Activated naive CD4-positive, alpha-beta T cell treated with anti-CD3 and anti-CD28 coated beads, Interleukin-2, amount 50 U/mL, for 72 hours (primary cell): ENCODE measurements at places on chromosomes 3 and 15. TPM values are rescaled to one million over a fixed set of nuclear protein-coding genes. Genes with fewer than 3 reads are reported as not detected.

DNA sequence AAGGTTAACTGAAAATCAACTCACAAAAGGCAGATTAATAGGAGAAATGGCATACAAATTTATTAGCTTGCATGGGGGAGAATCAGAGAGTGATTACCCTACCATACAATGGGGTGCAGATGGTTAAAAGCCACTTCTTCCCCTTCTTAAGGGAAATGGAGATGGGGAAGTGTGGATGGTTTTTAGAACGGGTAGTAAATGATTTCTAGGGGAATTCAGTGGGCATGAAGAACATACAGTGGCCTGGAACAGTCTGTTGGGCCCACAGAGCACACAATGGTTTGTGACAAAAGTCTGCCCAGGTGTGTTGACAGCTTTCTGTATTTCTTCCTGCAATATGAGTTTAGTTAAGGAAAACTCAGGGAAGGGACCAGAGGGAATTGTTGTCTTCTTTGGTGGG, 61.0 kb downstream of the C3orf80 start:
- DNase-seq, result no peak

DNA sequence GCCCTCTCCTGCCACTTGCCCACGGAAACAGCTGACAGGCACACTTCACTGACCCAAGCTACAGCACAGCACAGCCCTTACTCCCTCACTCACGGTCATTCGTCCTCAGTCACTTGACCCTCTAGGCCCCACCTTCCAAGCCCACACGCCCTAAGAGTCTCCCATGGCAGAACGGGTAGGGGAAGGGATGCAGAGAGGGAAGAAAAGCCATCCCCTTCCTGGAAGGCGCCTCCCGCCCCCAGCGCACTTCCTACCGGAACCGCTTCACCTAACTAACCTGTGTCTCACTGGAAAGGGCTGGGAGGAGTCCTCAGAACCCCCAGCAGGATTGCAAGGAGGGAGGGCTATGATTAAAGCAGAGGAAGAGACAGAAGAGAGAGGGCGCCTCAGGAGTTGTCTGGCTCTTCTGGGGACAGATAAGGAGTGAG, 22.9 kb downstream of the EPHB3 start:
- no peak for DNase-seq

GRCh38 chr3:87053553-87053952, 62.6 kb upstream of the VGLL3 start:
- no peak for DNase-seq

DNA sequence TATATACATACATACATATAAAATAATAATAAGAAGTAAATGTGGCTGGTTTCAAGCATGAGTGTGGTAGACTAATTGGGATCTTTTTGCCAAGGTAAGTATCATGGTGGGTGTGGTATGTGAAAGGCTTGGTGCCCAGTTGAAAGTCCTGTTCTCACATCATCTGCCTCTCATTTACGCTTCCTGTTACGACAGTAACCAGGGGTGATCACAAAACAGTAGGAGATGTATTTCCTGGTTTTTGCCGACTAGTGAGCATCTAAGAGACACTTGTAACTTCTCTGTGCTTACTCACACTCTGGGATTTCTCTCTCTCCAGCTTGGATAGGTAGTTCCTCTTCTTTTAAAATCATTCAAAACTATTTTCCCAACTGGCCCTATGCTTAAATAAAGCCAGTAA, 1028.3 kb upstream of the NR2F2 start:
- no peak for DNase-seq

GRCh38 chr3:124117486-124117885, 125.6 kb upstream of the ROPN1 start:
- DNase-seq, result no peak

DNA sequence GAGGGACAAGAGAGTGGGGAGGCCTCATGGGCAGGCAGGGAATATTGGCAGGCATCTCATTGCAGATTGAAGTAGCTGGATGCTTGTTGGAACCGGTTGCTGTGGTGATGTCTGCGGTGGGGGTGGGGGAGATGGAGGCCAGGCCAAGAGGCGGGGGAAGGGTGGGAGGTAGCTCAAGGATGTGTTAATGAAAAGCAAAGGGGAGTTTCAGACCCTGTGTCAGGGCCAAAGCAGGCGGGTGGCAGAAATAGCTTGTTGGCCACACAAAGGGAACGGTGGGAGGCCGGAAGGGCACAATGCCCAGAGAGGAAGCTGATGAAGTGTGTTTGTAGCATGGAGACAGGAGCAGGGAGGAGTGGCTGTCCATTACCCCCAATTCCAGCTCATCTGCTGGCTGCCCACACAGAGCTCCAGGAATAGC, 28.0 kb downstream of the CCDC33 start:
- no peak for DNase-seq

Gene SLMAP
- total RNA-seq, result 44.8 TPM

DNA sequence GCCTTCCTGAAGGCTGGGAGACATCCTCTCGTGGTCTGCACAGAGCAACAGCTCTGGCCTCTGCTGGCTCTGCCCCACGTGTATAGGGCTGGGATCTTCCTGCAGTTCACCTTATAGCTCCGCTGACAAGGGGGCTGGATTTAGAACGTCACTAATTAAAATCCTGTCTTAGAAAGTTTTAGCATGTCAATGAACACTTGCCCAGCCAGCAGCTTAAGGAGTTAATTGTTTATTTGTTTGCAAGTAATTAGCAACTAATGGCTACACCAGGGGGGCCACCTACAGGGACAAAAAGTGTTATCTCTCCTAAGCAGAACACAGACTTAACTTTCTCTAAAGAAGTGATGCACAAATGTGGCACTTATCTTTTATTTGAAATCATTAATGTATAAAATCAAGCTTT, at the start of gene HESX1:
TSS of gene HESX1 (minus strand) at position 84 of the 403 bp plus-strand sequence. CDS start at position 24, 60 bp downstream.
- no peak for DNase-seq

DNA sequence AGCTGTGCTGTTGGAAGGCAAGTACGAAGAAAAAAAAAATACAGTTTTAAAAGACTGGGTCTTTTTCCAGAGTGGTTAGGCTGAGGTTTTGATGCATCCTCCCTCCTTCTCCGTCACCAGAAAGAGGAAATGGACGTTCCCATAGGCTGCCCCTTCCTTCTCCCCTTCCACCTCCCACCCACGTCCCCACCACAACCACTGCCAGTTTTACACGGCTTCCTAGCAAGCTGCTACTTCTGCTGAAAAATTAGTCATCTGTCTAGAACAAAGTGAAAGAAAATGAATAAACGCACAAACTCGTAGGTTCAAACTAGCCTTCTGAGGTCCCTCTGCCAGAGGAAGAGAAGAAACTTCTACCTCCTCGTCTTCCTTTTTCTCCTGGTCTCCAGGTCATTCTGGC, 71.6 kb upstream of the RPL35A start:
- DNase-seq, result peak; percentile 62

Gene TMC3
- not detected for total RNA-seq

DNA sequence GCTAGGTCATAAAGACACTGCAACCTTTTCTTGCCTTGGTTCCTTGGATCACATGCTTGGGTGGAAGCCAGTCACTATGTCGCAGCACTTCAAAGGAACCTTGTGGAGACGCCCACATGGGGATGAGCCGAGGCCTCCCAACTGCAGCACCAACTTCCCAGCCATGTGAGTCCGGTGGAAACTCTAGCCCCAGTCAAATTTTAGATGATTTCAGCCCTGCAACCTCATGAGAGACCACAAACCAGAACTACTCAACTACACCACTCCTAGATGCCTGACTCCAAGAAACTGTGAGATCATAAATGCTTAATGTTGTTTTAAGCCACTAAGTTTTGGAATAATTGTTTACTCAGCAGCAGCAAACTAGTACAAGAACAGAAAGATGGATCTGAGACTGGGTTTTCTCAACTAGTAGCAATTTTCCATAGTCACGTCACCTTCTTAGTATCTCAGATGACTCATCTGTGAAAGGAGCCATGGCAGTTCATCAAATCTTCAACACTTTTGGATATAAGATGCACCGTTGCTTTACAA, 86.5 kb downstream of the MB21D2 start:
- DNase-seq, result no peak

- DNase-seq, result no peak
Observed at GRCh38 chr3:52440671-52441070, 4.2 kb downstream of the SEMA3G start.

Gene NMB
- 1.9 TPM for total RNA-seq

Gene PP2D1
- not detected for total RNA-seq

DNA sequence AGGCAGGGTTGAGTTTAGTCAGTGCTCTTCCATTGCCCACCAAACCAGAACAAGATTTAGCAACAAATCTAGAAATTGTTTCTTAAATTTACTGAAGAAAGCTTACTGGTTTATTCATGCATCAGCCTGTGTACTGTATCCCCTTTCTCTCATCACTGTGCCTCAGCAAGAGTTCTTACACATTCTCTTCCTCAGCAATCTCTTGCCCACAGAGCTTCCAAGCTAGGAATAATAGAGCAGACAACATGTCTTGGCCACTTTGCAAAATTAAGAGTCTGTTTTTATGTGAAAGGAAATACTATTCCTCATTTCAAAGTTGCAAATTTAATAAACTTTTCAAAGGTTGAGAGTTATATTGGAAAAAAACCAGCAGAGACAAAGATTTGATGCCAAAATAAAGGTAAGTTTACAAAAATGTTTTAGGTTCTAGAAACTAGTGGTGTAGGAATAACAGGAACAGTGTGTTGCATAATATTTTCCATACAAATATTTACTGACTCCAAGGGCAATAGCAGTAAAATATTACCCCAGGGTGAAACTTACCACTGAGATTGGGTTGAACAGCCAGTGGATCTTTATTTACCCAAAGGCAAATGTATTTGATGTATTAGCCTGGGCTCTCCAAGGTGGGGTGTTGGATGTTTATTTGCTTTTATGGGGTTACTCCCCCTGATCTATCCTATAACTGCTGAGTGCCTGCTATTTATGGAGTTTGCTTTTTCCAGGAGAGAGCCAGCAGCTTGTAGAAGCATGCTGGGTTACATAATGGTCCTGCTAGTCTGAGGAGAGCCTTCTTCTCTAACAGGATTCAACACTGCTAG, 276.7 kb downstream of the ADAMTSL3 start:
- DNase-seq, result no peak

DNA sequence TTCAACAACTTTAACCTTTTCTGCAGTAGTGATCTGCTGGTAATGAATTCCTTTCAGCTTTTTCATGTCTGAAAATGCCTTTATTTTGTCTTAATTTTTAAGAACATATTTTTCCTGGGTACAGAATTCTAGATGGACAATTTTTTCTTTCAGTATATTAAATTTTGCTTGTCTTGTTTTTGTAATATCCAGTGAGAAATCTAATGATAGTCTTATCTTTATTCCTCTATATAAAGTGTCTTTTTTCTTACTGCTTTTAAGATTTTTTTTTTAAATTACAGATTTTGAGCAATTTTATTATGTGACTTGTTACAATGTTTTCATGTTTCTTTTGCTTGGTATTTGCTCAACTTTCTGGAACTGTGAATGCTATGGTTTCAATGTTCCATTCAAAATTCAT, 38.1 kb downstream of the TCF12 start:
- DNase-seq, result no peak

DNA sequence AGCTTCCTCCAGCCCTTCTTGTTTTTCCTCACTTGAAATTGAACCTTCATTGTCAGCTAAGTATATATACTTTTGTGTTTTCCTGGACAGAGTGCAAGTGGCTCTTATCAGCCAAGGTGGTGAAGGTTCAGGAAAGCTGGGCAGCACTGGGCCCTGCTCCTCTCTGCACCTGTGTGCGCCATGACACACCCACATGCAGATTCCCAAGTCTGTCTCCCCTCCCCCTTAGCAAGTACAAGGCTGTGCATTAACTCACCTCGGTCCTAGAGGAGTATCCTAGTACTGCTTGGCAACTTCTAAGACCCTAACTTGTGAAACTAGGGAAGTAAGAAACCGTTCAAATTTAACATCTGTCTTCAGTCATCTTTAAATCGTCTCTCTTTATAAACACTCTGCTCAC, 85.8 kb downstream of the SLC49A4 start:
- no peak for DNase-seq

DNA sequence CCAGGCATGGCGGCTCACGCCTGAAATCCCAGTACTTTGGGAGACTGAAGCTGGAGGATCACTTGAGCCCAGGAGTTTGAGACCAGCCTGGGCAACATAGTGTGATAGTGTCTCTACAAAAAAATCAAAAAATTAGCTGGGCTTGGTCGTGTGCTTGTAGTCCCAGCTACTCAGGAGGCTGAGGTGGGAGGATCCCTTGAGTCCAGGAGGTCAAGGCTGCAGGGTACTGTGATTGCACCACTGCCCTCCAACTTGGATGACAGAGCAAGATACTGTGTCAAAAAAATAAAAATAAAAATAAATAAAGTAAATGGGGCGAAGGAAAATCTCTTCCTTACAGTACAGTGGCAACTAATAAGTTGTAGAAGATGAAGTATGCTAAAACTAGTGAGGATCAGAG, 29.6 kb downstream of the LSM3 start:
- DNase-seq, result no peak

- DNase-seq, result no peak
Observed at GRCh38 chr3:53999725-54000124, 108.1 kb upstream of the SELENOK start.

DNA sequence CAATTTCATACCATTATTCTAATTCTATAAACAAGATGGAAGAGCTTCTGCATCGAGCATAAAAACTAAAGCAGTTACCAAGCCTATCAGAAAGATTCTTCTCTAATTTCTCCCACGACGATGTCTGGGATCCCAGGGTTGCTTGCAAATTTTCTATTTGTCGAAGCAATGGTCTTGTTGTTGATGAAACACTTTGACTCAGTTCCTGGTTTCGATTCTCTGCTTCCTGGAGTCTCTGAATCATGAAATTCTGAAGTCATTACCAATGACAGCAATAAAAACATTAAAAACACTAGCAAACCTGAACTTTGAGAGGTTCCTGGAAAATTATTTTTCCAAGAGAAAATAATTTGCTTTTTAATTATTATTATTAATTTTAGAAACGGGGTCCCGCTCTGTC, 18.7 kb downstream of the TMF1 start:
- no peak for DNase-seq

Gene LRRC34
- 3.2 TPM for total RNA-seq

GRCh38 chr3:56025326-56025725, 442.9 kb downstream of the ERC2 start:
- no peak for DNase-seq

DNA sequence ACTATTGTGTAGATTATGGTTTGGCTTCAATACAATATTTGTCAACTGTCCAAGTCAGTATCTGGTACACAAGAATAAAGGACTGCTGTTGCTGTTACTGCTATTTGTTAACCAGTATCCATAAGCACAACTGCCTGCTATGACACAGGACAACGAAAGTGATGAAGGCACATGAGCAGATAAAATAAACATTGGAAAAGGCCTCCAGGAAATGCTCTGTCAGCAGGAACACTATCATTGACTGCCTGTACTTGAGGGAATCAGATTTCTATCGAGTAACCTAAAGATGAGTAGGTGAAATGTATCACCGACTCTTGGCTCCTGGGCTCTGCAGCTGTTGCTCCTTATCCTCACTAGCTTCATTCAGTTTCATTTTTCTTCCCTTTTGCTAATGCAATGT, 56.5 kb downstream of the FMN1 start:
- no peak for DNase-seq

DNA sequence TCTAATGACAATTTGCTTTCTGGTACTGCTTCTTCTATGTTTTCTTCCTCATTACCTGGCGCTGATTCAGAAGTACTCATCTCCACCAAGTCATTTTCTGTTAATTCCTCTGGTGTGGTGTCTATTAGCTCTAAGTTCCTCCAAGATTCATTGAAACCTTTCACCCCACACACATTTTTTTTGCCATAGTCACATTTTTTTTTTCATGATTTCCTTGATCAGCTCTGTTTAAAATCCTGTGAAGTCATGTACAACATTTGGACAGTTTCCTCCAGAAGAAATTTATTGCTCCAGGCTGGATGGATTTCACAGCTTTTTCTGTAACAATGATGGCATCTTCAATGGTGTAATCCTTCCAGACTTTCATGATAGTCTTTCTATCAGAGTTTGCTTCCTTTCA, 243.2 kb upstream of the VEPH1 start:
- DNase-seq, result no peak

- no peak for DNase-seq
Observed at GRCh38 chr15:65791335-65792137, 557 bp downstream of the DENND4A start.
